ENCODE measurements at places on chromosomes 1 and 21.

- no peak for DNase-seq
Observed at GRCh38 chr1:233945573-233945972, 41.1 kb downstream of the SLC35F3 start.

DNA sequence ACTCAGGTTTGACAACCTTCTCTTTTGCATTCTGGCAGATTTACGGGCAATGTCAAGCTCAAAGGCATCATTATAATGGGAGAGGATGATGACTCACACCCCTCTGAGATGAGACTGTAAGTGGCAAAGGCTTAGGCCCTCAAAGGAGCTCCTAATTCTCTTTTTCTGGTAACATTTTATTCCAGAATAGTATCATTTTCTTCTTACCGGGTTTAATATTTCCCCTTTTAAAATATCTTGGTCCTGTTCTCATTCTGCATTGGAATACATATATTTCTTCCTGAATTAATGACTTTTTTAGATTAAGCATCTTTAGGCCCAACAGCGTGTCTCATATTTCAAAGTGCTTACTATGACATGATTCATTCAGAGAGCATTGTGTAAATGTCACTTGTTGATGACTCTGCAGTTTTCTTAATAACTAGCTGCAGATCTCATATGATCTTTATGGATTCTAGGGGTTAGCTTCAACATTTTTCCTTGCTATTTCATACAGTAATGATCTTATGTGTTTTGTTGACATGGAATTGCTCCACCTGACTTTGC is 1.7 kb downstream of the PITHD1 start:
- DNase-seq: no peak

GRCh38 chr1:160113407-160113806 is 2.2 kb upstream of the ATP1A2 start:
- no peak for DNase-seq

- DNase-seq: no peak
Observed at GRCh38 chr1:116337398-116337797, 35.6 kb upstream of the ATP1A1 start.

DNA sequence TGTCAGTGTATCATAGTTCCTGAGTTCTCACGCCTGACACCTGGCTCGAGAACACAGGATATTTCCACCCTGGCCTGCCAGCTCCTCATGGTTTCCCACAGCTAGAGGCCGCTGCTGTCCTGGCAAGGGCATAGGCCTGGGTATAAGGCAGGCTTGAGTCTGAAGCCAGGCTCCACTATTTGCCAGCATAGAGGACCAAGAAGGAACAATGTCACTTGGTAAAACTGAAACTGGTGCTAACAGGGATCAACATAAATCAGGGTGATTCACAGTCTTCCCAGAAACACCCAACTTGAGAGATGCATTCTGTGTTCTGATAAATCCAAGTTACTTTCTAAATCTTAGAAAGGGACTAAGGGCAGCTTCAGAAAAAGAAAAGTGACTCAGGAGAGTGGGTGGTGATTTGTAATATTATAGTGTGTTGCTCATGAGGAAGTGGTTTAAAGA is 6.9 kb upstream of the S100A2 start:
- DNase-seq: peak; percentile 63

- DNase-seq: no peak
Observed at GRCh38 chr1:92957030-92957734, 4.1 kb downstream of the DIPK1A start.

DNA sequence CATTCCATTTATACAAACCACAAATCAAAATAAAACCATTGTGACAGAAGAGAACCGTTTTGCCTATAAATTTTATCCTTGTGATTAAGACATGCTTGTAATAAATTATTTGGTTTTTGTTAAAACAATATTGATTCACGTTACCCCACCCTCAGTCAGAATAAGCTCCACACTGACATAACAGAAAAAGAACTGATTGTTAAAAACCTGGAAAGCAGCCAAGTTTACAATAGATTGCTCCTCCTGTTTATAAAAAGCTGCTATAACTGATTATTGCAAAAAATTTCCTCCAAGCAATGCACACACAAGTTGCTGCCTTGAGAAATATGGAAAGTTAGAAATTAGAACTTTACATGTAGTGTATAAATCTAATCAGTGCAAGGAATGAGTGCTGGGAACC is 263.5 kb downstream of the SETD4 start:
- DNase-seq: no peak

GRCh38 chr1:27560268-27561123 is 43.4 kb downstream of the AHDC1 start:
- DNase-seq: no peak

DNA sequence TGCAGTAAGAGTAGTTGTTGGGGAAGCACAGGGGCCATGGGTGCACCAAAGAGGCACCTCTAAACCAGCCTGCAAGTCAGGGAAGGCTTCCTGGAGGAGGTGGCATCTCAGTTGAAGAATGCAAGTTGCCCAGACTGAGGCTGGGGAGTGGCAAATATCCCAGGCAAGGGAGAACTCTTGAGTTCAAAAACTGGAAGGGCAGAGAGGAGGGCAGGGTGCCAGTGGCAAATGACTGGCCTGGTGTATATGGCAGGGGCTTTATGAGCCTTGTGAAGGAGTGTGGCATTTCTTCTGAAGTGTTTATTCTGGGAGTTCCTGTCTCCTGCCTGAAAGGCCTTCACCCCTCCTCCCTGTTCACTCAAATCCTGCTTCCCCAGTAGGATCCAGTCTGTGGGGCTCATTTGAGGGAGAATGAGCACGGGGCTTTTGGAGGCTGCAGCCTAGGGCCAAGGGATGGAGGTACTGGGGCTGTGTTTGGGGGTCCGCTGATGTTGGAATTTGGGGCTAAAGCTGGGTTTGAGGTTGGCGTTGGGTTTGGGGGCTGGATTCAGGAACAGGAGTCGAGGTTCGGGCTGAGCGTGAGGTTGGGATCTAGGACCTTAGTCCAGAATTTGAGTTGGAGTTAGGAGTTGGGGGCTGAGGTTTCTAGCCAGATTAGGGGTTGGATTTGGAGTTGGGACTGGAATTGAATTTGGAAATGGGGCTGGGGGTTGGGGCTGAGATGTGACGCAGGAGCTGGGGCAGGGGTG is at the start of gene TMEM125:
TMEM125 (plus strand) TSS at position 357 of the 749 bp plus-strand sequence. CDS start 2,740 bp downstream, outside the sequence.
- no peak for DNase-seq

GRCh38 chr1:172322219-172323061 is 98.0 kb upstream of the C1orf105 start:
- DNase-seq: no peak

DNA sequence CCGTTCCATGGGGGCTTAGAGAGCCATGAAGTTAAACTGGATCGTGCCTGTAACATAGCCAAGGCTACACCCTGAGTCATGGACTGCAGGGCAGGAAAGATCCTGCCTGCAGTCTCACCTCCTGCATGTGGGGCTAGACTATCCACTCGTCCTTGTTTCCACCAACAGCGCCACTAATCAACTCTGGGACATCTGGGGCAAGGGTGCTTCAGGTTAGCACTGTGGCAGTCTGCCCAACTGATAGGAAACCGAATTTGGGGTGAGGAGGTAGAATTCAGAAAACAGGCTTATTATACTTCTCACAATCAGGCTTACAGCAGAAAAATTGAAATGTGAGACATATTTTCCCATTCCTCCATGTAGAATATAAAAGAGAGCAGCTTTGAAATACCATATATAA is 85.2 kb upstream of the ADAM30 start:
- DNase-seq: no peak

DNA sequence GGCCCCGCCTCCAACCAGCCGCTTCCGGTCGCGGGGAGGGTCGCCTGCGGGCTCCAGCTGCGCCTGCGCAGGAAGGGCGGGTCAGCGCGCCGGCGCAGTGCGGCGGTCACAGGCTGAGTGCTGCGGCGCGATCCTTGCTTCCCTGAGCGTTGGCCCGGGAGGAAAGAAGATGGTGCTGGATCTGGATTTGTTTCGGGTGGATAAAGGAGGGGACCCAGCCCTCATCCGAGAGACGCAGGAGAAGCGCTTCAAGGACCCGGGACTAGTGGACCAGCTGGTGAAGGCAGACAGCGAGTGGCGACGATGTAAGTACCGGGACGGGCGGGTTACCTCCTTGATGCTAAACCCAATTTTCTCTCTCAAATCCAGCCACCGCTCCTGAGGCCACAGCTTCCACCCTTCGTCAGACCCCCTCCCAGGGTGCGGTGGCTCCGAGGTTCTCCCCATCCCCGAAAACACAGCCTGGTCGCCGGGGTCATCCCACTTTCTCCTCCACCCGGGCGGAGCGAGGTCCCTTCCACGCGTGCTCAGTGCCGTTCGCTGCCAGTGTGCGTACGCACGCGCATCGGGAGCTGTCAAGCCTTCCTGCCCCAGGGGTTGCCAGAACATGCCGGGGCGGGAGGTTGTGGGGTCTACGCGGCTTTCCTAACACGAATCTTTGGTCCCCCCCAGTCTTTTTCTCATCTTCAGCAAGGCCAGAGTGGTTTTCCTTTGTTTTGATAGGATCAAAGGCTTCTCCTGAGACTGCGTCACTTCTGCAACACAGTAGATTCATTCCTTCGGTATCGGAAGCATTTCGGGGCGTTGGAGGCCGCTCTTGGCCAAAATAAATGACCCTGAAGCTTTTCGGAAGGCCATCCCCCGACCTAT is at the start of gene SARS1:
SARS1 (plus strand) TSS at position 95 of the 870 bp plus-strand sequence; CDS start at position 170, 75 bp downstream.
- DNase-seq: peak; percentile 95

- DNase-seq: no peak
Observed at GRCh38 chr1:17553975-17554700, 14.6 kb downstream of the ARHGEF10L start.

DNA sequence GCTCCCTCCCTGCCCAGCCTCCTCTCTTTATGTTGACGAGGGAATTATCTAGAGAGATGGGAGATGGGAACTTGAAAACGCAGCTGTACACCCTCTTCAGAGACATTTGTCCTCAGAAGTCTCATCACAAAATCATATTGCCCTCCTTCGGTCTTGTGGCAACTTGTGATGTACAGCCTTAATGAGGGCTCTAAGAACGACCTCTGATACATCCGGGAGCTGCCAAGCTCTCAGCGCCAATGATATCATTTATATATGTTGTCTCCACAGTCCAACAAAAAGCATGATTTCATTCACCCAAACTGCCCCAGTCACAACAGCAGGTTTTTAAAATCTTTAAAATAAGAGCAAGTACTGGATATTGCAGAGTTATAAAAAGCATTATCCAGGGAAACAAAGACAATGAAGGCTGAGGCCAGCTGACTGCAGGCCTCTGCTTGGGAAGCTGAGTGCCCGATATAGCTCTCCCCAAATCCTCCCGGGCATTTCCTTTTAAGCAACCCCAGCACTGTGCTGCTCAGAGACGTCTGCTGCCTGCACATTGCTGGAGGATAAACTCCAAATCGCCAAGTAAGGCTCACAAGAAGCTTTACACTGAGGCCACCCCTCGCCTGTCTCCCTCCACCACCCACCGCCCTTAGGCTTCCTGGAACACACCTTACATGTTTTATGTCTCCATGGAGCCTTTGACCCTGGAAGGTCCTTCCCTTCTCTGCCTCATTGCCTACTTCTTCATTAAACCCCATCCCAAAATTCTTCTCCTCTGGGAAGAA is 236.1 kb downstream of the C1orf94 start:
- DNase-seq: no peak
